GM04503 (cell line): ENCODE measurements at places on chromosomes 6 and 20.

- DNase-seq = peak; percentile 73
Measured at GRCh38 chr6:121652726-121653623, 217.5 kb downstream of the GJA1 start.

- DNase-seq = no peak
Measured at GRCh38 chr20:24761220-24762065, 187.6 kb upstream of the CST7 start.

- no peak for DNase-seq
Measured at GRCh38 chr20:2246069-2246491, 49.7 kb upstream of the TGM3 start.

GRCh38 chr6:15800841-15801617 is 138.2 kb upstream of the DTNBP1 start:
- no peak for DNase-seq
